ENCODE measurements at places on chromosomes 1 and 21.

DNA sequence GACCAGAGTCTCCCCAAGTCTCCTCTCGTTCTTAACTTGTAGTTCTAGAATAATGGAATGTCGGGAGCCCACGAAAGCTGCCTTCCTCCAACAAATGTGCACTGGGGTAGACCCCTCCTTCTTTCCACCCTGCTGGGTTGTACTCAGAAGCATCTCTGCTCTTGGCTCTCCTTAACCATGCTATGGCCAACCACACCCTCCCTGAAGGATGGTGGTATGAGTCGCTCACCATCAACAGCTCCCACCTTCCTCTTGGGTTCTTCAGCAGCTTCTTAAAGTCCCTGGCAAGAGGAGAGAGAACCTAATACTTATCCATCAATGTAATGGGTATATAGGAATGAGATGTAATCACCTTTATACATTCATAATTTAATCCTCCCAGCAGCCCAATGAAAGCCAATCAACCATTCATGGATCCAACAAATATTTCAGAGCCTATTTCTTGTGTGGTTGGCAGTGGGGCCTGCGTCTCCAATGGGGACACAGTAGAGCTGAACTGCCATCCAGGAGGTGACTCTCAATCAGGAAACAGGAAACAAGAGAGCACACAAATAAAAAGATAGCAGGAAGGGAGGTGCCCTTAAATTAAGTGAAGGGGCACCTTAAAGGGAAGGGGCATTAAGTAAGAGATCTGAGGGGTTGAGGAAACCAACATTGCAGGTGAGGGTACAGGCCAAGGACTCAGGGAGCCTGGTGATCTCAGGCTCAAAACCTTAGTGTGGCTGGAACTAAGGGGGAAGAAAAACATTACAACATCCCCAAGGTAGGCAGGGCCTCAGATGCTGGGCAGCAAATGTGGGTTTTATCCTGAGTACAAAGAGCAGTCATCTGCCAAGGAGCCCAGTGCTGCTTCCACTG lies 64.4 kb upstream of the ETS2 start:
- DNase-seq: no peak

DNA sequence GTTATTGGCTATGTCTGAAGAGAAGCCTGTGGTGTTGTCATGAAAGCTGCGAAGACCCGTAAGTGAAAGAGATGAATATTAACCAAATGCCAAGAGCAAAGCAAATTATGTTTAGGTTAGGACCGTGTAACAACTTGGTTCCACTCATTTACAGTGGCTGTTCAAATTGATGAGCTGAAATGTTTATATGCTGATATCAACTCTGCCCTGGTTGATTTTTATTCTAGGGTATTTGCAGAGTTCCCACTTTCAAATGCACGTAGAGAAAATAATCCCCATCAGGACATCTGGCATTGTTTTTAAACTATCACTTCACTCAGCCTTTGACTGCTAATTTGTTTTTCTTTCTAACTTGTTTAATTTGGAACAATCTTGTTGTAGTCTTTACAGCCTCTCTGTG lies 581.6 kb upstream of the ADAMTS5 start:
- DNase-seq: no peak

DNA sequence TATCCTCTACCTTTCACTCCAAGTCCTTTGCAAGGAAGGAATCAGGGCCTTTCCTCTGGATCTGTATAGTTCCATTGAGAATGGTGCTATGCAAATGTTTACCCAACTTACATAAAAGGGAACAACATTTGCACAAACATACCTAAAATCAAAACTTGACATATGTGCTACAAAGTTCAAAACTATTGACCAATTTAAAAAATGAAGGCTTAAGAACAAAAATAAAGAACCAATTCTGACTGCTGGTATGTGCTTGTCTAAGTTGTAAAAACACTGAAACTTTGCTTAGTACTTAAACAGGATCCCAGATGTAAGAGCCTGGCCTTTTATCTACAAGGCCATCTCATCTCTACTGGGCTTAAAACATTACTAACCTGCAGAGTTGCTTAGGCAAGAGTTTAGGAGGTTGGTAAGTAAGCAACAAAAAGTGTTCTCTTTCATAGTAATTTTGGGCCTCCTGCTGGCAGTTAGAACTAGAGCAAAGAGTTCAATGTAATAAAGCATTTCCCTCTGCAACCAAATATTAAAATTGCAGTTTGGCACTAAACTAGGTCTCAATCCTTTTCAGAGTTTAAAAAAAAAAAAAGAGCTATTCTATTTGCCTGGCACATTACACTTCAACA lies 2.0 kb downstream of the SCMH1 start:
- DNase-seq: no peak

GRCh38 chr1:46036894-46037839 lies 95.3 kb downstream of the PIK3R3 start:
- peak; percentile 75 for DNase-seq

GRCh38 chr21:27017246-27017645 lies 50.4 kb upstream of the ADAMTS5 start:
- DNase-seq: no peak

GRCh38 chr21:45894450-45894825 lies 87.1 kb upstream of the COL6A1 start:
- no peak for DNase-seq

DNA sequence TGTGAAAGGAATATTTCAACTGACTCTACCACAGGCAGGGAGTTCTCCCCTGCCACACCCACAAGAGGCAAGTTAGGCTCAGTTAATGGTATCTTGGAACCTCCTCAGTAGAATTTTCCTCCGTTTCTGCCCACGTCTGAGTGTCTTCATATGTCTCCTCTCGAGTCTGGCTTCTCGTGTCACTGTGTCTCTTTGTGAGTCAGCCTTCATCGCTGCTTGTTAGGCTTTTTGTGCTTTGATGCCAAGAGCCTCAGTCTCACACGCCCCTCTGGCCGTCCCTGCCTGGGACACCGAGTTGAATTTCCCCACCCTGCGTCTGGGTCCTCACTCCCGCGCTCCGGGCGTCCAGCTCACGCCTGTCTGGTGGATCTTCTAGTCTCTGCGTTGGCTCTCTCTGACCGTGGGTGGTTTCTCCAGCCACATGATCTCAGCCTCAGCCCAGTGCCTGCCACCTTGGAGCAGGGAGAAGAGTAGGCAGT lies 125.7 kb upstream of the GADD45A start:
- DNase-seq: no peak

DNA sequence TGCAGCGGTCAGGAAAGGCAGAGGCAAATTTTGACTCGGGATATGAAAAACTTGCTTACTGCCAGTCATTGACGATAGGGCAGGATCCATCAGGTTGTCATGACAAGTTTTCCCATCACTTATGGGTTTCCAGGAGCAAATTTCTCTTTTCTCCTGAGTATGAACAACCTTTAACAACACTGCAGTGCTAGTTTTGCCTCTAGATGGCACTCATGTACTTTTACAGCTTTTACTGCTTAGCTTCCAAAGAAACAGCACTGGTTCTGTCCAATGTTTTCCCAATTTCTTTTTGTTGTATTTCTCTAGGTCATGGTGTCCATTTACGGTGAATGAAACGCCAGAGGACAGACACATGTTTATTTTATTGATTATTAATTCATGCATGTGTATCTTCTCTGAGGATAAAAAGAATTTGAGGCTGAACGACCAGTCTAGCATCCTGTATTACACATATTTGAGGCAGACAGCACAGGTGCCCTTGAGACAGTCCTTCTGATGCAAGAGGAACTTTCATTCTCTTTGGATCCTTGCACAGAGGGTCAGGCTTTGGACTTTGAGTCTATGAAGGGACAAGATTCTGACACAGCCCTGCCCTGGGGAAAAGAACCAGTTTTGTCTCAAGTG lies 112.3 kb upstream of the TRABD2B start:
- peak; percentile 64 for DNase-seq

GRCh38 chr21:33866826-33867225 lies 48.8 kb downstream of the ATP5PO start:
- no peak for DNase-seq

GRCh38 chr1:239835946-239836440 lies 255.7 kb upstream of the FMN2 start:
- no peak for DNase-seq

- no peak for DNase-seq
Measured at GRCh38 chr1:59366346-59366745, 69.5 kb downstream of the FGGY start.

DNA sequence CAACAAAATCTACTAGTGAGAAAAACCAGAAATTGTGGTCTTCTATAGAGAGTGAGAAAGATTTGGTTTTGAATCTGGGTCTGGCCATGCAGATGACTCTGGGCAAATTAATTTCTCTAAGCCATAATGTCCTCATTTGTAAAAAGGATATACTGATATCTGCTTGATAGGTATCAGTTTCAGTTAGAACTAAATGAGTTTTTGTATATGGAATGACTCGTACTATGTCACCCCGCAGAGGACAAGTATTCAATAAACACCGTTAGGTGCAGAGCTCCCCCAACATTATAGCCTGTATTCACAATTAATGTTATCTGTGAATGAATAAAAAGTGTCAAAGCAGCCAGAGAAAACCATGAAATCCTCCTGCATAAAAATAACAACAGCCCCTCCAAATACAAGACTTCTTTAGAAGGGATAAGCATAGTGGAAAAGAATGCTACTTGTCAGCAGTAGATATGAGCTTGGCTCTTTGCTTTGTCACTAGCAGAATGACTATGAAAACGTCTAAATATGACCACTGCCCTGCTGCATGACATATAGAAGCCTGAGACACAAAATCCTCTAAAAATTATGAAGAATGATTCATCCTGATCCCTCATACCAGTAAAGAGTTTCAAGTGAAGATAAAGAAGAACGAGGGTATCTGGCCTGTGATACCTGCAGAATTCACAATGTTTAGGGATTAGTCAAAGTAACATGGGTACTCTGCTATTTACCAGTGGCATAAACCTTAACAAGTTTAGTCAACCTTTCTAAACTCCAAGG lies 17.8 kb downstream of the SCAF4 start:
- DNase-seq: no peak

GRCh38 chr1:31523769-31524168 lies 52.5 kb upstream of the TINAGL1 start:
- DNase-seq: no peak

GRCh38 chr1:87170931-87171598 lies 157.6 kb upstream of the LMO4 start:
- no peak for DNase-seq

DNA sequence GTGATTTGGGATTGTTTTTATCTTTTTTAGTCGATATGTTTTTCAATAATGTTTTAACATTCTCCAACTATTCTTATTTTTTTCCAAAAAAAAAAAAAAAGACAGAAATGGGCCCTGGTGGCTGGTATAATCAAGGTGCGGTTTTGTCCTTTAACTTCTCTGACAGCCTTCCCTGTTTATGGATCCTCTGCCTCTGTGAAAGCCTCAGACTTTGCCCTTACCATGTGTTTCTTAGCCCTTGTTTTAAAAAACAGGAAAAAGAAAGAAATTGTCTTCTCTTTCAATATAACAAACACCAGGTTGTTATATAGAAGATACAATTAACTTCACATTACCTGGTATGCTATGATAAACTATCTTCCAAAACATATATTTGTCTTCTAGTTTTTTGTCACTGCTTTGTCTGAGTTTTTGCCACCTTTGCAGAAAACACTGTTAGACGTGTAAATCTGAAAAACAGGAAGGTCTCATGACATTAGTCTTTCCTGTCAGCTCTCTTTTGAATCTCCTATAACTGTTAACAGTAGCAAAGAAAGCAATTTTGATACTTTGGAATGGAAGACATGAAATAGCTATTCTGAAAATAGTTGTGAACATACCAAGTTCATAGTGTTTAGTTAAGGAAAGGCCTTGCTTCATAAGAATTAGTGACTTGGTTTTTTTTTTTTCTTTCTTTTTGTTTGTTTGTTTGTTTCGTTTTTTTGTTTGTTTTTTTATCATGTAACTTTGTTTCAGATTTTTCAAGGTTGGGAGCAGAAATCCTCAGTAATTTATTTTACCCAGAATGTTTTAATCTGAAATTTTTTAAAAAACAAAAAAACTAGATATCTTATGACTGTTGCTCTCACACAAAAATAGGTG lies 31.7 kb upstream of the CACYBP start:
- no peak for DNase-seq

DNA sequence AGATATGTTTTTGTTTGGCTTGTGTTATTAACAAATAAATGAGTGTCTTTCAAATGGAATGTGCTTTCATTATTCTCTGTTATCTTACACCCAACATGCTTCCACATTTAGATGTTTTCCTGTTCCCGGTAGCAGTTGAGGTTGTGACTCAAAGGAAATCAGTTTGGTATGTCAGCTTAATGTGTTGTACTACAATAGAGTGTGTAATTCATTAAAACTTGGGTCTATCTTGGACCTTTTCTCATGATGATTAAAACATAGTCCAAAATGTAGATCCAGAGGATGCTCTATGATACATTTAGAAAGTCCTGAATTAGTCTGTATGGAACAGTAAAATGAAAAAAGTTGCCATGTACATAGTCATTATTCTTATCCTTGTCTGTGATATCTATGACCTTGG lies 26.7 kb downstream of the RTCA start:
- no peak for DNase-seq

DNA sequence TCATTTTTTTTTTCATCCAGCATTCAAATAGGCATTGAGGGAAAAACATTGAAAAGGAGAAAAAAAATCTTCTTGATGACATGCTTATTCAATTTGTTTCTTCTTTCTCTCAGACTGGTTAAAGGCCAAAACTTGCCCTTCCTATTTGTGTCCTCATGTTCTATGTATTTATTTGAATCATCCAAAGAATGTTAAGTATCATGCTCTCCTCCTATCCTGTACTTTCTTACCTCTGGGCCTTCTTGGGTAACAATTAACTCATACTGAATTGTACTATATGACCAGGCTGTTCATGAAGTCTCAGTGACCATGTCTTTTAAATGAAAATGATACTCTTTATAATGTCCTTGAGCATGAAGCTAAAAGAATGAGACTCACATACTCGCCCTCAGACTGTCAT lies 36.5 kb upstream of the DENND1B start:
- no peak for DNase-seq

DNA sequence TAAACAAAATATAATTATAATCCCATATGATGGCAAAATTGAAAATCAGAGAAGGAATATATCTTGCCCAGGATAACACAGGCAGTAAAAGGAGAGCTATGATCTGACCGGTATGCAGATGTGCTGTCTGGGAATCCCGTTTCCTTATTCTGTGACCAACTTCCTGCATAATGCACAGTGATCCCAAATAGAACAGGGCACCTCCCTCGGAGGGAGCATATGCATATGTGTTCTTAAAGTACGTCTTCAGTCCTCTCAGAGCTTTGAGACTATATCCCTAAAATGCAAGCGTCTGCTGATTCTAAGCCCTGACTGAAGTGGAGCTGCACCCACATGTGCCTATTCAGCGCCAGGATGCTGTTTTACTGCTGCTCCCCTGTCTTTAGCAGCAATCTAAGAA lies 366.1 kb upstream of the PTBP2 start:
- DNase-seq: no peak

All from DMS153 (cell line).